ENCODE measurements at places on chromosomes 7 and 10.

- DNase-seq, result peak; percentile 66
Observed at GRCh38 chr7:30755384-30756154, 3.6 kb downstream of the INMT start.

GRCh38 chr10:84634636-84635035, 306.2 kb downstream of the CCSER2 start:
- no peak for DNase-seq

DNA sequence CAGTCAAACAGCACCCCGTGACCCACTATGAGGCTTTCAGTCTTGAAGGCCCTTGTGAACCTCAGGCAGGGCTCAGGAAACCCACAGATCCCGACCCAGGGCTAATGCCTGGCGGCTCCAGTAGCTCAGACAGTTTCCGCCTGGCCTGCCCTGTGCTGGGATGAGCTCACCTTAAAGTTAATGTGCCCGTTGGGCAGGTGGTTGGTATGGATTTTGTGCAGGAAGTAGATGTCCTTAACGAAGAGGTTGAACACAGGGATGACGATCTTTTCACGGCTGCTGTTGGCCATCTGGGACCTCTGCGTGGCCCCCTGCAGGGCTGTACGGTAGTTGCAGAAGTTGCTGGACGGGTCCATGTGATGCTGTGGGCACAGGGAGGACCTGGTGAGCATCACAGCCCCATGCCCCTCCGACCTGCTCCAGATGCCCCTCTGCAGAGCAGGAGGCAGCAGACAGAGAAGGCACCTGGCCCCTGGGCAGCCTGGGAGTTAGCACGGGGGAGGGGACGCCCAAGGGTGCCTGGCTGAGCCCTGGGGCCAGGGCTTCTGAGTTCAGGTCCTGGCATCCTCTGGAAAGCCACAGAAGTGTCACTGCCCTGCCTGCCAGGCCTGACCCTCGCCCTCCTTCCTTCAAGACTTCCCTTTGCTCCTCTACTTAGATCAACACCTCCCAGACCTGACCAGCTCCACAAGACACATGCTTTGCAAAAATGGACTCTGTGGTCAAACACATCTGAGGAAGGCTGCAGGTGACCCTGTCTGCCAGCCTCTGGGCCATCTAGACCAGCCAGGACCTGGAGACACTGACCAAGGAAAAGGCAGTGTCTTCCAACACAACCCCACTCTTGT, 59.8 kb downstream of the CSGALNACT2 start:
- no peak for DNase-seq

- DNase-seq, result peak; percentile 61
Observed at GRCh38 chr7:816751-817671, 15.3 kb upstream of the SUN1 start.

DNA sequence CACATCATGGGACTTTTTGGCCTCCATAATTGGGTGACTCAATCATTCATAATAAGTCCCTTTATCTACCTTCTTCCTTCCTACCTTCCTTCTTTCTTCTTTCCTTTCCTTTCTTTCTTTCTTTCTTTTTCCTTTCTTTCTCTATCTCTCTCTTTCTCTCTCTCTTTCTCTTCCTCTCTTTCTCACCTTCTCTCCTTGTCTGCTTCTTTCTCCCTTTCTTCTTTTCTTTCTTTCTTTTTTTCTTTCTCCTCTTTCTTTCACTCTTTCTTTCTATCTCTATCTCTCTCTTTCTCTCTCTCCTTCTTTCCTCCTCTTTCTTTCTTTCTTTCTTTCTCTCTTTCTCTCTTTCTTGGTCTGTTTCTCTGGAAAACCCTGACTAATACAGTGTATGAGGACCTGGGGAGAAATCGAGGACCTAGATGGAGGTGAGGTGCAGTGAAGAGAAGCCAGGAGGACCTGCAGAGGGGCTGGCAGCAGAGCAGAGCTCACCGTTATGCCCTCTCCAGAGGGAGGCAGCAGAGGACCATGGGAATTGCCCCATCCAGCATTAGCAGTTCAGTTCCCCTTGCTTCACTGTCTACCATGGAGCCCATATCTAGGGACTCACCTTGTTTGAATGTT, 52.7 kb upstream of the BTRC start:
- DNase-seq, result no peak

DNA sequence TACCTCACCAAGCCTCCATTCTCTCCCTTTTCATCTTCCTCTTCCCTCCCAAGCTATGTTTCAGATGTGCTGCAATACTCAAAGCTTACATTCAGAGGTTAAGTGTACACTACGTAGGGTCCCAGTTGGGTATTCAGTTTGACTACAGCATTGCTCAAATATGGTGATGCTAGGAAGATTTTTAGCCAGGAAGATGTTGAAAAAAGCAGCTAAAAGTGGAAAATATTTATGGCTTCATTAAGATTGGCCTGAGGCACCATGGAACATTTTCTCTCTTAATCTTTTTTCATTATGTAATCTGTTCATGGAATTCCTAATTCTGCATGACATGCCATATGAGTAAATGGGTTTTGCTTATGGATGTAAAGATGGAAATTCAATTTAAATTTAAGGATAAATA, 72.0 kb upstream of the ABCB5 start:
- DNase-seq, result no peak

- no peak for DNase-seq
Observed at GRCh38 chr10:102596506-102596971, 47.7 kb upstream of the TRIM8 start.

- DNase-seq, result peak; percentile 81
Observed at GRCh38 chr7:27151341-27151930, 947 bp downstream of the HOXA3 start.

DNA sequence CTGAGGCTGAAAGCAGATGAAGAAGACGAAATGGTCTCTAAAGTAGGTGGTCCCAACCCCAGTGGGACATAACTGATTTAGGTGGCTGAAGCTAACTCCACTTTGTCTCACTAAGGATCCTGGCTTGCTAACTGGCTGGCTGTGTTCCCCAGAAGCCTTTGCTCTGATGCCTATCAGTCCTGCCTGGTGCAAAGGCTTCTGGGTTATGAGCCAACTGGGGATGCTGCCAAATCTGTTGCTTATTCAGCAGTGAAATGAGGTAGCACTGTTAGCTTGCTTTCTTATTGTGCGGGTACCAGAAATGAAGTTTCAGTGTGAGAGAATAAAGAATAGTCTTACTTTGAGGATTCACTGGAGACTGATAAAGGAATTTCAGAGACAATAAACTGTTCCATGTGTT, 18.1 kb downstream of the PRKG1 start:
- no peak for DNase-seq

DNA sequence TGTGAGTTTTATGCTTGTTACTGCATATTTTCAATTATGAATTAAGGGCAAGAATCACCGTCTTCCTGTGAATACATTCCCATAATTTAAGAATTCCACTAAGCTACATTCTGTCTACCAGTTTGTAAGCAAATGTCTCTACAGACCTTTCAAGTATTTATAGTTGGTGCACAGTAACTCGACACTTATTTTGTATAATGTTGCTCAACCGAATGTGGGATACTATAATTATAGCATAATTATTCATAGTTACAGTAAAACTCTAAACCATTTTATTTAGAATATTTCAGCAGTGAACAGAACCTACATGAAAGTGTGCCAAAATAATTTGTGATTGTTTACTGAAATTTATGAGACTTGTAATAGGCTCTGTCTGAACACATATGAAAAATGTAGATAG, 17.3 kb upstream of the CUBN start:
- DNase-seq, result no peak

DNA sequence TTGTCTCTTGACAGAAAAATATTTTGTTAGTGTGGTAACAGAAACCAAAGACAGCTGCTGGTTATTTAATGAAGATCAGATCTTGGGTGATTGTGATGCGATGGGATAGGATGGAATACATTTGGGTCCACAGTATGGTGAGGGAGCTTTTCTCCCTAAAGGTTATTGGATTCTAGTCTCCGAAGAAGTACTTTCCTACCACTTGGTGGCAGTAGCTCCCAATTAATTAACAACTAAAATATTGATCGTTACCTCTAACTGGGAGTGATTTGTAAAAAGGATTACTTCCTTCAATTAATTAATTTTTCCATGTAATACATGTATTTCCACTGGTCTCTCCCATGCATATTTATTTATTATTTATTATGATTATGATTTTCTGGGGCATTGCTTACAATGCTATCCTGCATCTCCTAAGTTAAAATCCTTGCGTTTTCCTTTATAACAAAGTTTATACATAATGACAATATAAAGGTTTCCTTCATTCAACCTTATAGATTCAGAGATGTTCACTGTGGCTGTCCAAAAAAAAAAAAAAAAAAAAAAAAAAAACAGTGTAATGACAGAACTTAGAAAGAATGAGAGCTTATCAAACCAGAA, 25.6 kb downstream of the TMEM196 start:
- no peak for DNase-seq

- DNase-seq, result no peak
Observed at GRCh38 chr7:55622241-55622640, 49.9 kb upstream of the VOPP1 start.

DNA sequence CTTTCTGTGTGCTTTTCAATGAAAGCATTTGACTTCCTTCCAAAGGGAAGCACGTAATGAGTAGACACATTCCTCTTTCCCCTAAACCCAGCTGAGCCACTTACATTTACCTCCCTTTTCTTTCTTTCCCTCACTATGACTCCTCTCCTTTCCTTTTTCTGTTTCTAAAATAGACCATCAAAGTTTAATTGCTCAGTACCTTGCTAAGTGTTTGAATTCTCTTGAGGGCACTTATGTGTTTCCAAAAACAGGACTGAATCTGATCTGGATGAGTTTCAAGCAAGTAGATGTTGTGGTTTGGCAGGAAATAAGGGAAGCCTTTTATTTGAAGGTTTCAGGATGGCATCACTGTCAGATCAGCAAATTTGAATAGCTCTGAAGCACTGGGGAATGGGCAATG, 396.2 kb downstream of the REEP3 start:
- no peak for DNase-seq

DNA sequence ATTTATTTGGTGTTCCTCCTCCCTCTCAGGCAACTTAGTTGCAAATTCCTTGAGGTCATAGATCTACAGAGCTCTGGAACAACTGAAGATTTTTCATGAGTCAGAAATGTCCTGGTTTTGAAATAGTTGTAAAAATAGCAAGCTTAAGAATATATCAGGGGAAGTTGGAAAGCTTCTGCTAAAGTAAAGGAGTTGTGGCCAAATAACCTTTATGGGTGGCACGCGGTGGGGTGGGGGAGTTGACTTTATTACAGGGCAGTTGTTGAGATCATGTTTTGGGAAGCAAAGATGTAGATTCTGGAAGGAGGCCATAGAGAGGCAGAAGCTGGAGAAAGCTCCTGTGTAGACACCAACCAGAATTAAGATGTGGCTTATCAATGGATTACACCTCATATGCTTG, 326.0 kb upstream of the MTPN start:
- DNase-seq, result no peak

DNA sequence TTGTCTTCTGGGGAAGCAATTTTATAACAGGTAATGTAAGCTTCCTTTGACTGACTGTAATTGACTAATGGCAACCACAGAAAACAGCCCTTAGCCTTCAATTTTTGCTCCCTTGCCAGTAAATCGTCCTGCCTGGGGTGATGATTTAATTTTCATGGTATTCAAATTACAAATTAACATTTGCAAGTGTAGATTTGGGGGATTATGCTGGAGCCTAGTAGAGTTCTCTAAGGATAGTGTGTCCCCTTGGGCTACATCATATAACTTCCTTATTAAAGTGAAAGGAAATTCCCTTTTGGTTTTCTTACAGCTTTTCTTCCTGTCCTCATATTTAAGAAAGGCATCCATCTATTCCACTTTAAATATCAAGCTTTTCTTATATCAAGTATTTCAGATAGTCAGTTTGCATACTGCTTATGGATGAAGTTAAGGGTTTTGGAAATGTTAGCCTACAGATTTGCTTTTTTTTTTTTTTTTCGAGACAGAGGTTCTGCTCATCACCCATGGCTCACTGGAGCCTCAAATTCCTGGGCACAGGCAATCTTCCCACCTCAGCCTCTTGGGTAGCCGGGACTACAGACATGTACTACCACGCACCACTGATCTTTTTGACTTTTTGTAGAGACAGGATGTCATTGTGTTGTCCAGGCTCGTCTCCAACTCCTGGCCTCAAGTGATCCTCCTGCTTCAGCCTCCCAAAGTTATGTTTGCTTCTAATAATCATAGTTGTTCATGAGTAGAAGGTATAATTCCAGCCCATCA, 35.9 kb upstream of the HDAC9 start:
- no peak for DNase-seq

DNA sequence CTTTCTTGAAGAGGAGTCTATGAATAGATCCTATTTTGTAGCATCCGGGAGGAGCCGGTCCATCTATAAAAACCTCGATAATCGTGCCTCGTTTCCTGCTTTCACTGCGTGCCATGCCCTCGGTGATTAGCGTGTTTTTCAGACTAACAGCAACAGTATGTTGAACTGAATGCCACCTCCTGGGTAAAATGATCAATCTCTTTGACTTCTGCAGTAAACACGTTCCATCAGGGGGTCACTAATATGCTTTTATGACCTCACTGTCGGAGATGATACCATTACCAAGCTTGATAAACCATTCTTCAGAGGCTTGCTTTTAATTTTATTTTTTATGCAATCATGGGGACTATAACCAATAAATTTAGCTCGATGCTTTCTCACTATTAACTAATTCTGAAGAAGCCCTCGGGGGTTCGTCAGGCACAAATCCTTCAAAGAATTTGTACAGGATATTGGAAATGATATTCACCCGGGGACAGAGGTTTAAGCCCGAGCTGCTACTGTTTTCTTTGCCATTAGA, 228.3 kb downstream of the ADARB2 start:
- DNase-seq, result no peak

GRCh38 chr7:137946011-137946410, 55.9 kb downstream of the CREB3L2 start:
- DNase-seq, result no peak

GRCh38 chr7:107874605-107875446, 16.2 kb upstream of the DLD start:
- DNase-seq, result no peak

GRCh38 chr7:26667514-26668133, 196.8 kb downstream of the SKAP2 start:
- DNase-seq, result peak; percentile 84

- no peak for DNase-seq
Observed at GRCh38 chr10:116055252-116055916, 217.6 kb downstream of the GFRA1 start.

GRCh38 chr10:129631006-129631405, 164.0 kb downstream of the MGMT start:
- DNase-seq, result no peak

- DNase-seq, result no peak
Observed at GRCh38 chr10:17805330-17805729, 3.8 kb upstream of the MRC1 start.
